Adrenal gland (tissue), 19 donors: ENCODE measurements at places on chromosomes 16 and 17. TPM values are rescaled to one million over a fixed set of nuclear protein-coding genes. Genes with fewer than 3 reads are reported as not detected.

The KCNJ2 gene
- 3.0 TPM for total RNA-seq

The SLC5A2 gene
- 0.14 TPM for total RNA-seq

The DNAI2 gene
- not detected for total RNA-seq

DNA sequence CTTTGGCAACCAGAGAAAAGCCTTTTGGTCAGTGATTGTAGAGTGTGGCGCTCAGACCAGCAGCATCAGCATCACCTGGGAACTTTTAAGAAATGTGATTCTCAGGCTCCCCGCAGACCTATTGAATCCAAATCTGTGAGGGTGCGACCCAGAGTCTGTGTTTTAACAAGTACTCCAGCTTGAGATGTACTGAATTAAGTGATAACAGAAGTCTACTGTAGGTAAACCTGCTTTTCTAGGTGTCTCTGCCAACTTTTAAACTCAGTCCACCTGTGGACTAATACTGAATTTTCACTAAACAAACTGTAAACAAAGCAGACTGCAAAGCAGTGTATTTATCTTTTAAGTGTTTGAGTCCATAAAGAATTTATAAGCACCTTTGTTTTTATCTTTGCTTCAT lies 43.6 kb downstream of the NUP93 start:
- no peak for DNase-seq
- no peaks in the 10 kb centered on the region for H3K4me1 ChIP-seq
- no peak overlapping the region for H3K27ac ChIP-seq
- no peaks in the 10 kb centered on the region for H3K36me3 ChIP-seq
- no peak overlapping the region for H3K4me3 ChIP-seq

DNA sequence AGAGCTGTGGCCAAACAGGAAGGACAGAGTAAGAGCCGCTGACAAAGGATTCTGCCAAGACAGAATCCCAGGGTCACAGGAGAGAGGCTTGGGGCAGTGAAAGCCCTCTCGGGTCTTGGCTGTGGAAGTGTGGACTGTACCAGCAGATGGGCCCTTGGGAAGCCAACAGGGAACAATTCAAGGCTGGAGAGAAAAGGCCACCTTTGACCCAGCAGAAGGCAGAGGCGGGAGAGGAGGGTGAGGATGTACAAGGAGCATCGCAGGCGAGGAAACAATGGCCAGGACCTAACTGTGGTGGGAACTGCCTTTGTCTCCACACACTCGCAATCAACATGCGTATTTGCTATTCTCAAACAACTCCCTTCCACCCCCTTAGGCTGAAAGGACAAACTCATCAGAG lies 15.7 kb downstream of the CARHSP1 start:
- H3K27ac ChIP-seq: no peak overlapping the region
- no peaks in the 10 kb centered on the region for H3K27me3 ChIP-seq
- no peaks in the 10 kb centered on the region for H3K36me3 ChIP-seq
- no peak for DNase-seq

The TBX2 gene
- total RNA-seq: 6.5 TPM

- H3K4me3 ChIP-seq: no peak overlapping the region
- DNase-seq: no peak
- no peak overlapping the region for H3K27ac ChIP-seq
- H3K27me3 ChIP-seq: no peaks in the 10 kb centered on the region
- H3K4me1 ChIP-seq: no peaks in the 10 kb centered on the region
Measured at GRCh38 chr17:9181640-9182039, 160.3 kb downstream of the NTN1 start.

- DNase-seq: peak; percentile 4
- H3K27me3 ChIP-seq: no peaks in the 10 kb centered on the region
- H3K27ac ChIP-seq: no peak overlapping the region
- no peak overlapping the region for H3K4me3 ChIP-seq
Measured at GRCh38 chr17:80122026-80122575, 20.7 kb downstream of the GAA start.

- H3K27ac ChIP-seq: no peak overlapping the region
- H3K4me1 ChIP-seq: peaks cover 14% of the 10 kb centered on the region
- no peaks in the 10 kb centered on the region for H3K36me3 ChIP-seq
- H3K4me3 ChIP-seq: no peak overlapping the region
- peaks cover 21% of the 10 kb centered on the region for H3K27me3 ChIP-seq
Measured at GRCh38 chr17:81537343-81537855, 9.2 kb downstream of the FSCN2 start.

DNA sequence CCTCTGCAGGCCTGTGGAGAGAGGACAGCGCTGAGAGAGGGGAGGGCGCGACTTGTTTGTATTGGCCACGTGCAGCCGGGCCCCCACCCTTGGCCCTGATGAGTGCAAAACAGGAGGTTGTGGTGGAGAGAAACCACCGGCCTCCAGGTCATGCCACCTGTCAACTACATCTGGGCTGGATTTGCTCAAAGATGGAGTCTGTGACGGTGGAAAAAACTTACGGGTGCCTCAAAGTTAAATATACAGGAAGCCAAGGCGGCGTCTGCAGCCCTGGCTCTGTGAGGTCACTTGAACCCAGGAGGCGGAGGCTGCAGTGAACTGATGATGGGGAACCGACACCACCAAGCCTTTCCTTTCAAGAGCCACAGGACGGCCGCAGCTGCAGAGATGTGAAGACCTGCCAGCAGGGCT lies 15.7 kb downstream of the C16orf74 start:
- no peaks in the 10 kb centered on the region for H3K4me1 ChIP-seq
- DNase-seq: no peak
- no peak overlapping the region for H3K27ac ChIP-seq
- no peaks in the 10 kb centered on the region for H3K27me3 ChIP-seq
- no peaks in the 10 kb centered on the region for H3K36me3 ChIP-seq

DNA sequence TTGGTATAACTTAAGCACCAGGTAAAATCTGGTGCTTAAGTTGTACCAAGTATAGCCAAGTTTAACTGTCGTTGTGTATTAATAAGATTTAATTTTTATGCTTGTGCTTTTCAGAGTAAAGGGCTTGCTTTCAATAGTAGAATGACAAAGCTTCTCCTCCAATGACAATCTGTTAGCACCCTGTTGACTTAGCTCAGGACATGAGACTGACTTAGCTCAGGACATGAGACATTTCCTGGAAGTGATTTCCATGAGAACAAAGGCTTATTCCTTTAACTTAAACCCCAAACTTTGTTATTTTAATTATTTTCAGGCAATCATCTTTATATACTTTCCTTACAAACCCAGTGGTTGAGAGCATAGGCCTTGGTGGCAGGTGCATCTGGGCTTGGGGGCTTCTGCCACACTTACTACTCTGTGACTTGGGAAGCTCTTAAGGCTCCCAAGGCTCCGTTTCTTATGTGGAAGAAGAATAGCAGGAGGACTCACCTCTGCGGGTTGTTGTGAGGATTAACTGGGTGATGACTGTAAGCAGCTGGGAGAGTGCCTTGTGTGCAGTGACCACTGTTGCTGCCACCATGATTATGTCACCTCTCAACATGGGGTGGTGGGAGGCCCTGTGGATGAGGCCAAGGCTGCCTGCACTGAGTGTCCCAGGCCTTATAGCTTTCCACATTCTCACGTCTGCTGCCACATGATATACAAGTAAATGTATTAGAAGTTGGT lies 59.4 kb upstream of the CMIP start:
- H3K36me3 ChIP-seq: no peaks in the 10 kb centered on the region
- DNase-seq: no peak
- H3K27me3 ChIP-seq: no peaks in the 10 kb centered on the region
- no peak overlapping the region for H3K27ac ChIP-seq
- no peak overlapping the region for H3K4me3 ChIP-seq

GRCh38 chr16:24145927-24146326 lies 110.2 kb upstream of the CACNG3 start:
- no peak for DNase-seq
- peaks cover 10% of the 10 kb centered on the region for H3K27me3 ChIP-seq
- H3K4me3 ChIP-seq: no peak overlapping the region
- no peaks in the 10 kb centered on the region for H3K4me1 ChIP-seq

DNA sequence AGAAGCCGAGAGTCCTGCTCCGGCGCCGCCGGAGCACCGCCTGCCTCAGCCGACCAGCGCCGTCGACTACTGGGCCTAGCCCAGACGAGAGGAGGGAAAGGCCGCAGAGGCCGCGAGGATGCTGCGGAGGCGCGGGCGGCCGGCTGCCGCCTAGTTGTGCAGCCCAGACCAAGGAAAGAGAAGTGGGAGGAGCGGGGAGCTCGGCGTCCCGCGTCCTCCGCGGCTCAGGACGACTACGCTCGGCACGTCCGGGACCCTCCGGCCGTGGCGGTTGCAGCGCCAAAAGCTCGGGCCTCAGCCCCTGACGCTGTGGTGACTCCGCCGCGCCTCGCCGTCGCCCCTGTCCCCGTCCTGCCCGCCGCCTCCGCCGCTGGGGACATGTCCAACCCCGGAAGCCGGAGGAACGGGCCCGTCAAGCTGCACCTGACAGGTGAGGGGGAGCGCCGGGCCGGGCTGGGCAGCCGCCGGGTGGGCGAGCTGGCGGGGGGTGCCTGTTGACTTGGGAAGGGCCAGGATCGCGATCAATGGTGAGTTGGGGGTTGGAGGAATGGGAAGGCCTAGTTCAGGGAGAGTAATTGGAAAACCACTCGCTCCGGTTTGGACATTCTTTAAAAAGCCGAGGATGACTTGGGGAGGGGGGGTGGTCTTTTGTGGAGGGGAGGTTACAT lies 37.7 kb downstream of the RNF135 start:
- DNase-seq: peak; percentile 53
- H3K27me3 ChIP-seq: no peaks in the 10 kb centered on the region
- no peaks in the 10 kb centered on the region for H3K4me1 ChIP-seq
- H3K27ac ChIP-seq: peak overlapping the region; percentile 59
- no peak overlapping the region for H3K4me3 ChIP-seq

- no peak for DNase-seq
- H3K27me3 ChIP-seq: no peaks in the 10 kb centered on the region
- no peak overlapping the region for H3K4me3 ChIP-seq
- H3K4me1 ChIP-seq: no peaks in the 10 kb centered on the region
Measured at GRCh38 chr16:64397042-64397441, 724.8 kb downstream of the CDH11 start.

GRCh38 chr16:86823125-86823524 lies 244.8 kb downstream of the FOXL1 start:
- no peak for DNase-seq
- peaks cover 13% of the 10 kb centered on the region for H3K27me3 ChIP-seq
- no peaks in the 10 kb centered on the region for H3K36me3 ChIP-seq
- H3K4me1 ChIP-seq: no peaks in the 10 kb centered on the region
- no peak overlapping the region for H3K27ac ChIP-seq

- H3K27ac ChIP-seq: peak overlapping the region; percentile 5
- no peaks in the 10 kb centered on the region for H3K4me1 ChIP-seq
Measured at GRCh38 chr17:48483471-48484131, 47.2 kb downstream of the HOXB1 start.

- DNase-seq: no peak
- no peaks in the 10 kb centered on the region for H3K27me3 ChIP-seq
- H3K27ac ChIP-seq: peak overlapping the region; percentile 88
- H3K4me1 ChIP-seq: peaks cover 49% of the 10 kb centered on the region
- no peaks in the 10 kb centered on the region for H3K36me3 ChIP-seq
- H3K4me3 ChIP-seq: no peak overlapping the region
Measured at GRCh38 chr17:50511058-50511457, 2.8 kb downstream of the MYCBPAP start.
